Esophagus squamous epithelium (tissue), 5 donors: ENCODE measurements at places on chromosomes 16 and 17. TPM values are rescaled to one million over a fixed set of nuclear protein-coding genes. Genes with fewer than 3 reads are reported as not detected.

The KRTAP1-5 gene
- total RNA-seq, result not detected

The IL17C gene
- not detected for total RNA-seq

The CDRT15 gene
- total RNA-seq, result not detected

The DNAAF8 gene
- 0.42 TPM for total RNA-seq

The DYNLL2 gene
- 15.5 TPM for total RNA-seq

The SCN4A gene
- not detected for total RNA-seq

The MYLK3 gene
- not detected for total RNA-seq

The MPP3 gene
- total RNA-seq, result 9.2 TPM

- H3K27ac ChIP-seq, result no peak overlapping the region
- H3K4me1 ChIP-seq, result peaks cover 7% of the 10 kb centered on the region
- H3K27me3 ChIP-seq, result peaks cover 7% of the 10 kb centered on the region
- H3K4me3 ChIP-seq, result no peak overlapping the region
- DNase-seq, result no peak
These were observed 22.3 kb downstream of the SMARCE1 start for GRCh38 chr17:40625311-40625710.

DNA sequence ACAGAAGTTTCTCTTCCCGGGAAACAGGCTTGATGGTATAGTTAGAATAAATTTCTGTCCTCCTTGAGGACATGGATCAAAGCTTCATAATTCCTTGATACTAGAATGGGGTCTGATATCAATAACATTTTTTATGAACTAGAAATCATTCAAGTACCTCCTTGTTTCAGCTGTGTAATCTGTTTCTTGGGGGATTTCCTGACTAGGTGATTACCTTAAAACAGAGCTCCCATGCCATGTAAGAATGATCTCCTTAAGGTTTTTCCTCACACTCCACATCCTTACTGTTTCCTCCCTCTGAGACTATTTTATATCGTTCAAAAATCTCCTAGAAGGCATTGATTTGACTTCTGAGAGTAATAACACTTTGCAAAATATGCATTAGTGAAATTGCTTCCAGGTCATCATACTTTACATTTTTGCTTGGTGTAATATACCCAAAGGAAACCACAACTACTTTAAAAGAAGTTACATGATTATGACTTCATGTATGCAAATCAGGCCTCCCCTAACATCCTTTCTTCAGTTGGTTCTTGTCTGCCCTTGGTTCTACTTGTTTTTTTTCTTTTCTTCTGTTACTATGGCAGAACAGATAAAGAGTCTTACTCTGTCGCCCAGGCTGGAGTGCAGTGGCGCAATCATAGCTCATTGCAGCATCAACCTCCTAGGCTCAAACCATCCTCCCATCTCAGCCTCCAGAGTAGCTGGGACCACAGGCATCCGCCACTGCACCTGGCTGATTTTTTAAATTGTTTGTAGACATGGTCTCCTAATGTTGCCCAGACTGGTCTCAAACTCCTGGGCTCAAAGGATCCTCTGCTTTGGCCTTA, 388.8 kb downstream of the ZFHX3 start:
- H3K27me3 ChIP-seq, result no peaks in the 10 kb centered on the region
- H3K4me1 ChIP-seq, result peaks cover 5% of the 10 kb centered on the region
- no peaks in the 10 kb centered on the region for H3K36me3 ChIP-seq
- DNase-seq, result no peak
- no peak overlapping the region for H3K4me3 ChIP-seq
- H3K27ac ChIP-seq, result no peak overlapping the region

- peak overlapping the region; percentile 94 for H3K27ac ChIP-seq
- peaks cover 7% of the 10 kb centered on the region for H3K4me1 ChIP-seq
- H3K27me3 ChIP-seq, result peaks cover 33% of the 10 kb centered on the region
- peak overlapping the region; percentile 79 for H3K4me3 ChIP-seq
These were observed 129 bp downstream of the IRX5 start for GRCh38 chr16:54930869-54931119.

DNA sequence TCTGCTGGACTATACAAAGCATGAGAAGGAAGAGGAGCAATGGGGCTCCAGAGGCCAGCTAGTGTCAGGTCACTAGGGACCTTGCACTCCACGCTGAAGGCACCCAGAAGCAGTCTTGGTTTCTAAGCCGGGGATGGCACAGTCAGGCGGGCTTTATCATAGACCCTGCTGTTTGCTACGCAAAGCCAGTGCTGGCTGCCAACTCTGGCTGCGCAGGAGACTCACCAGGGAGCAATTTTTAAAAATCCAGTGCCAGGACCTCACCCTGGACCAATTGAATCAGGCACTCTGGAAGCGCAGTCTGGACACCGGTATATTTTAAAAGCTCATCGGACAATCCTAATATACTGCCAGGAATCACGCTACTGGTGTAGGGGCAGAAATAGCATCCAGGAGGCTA, 368.5 kb upstream of the XYLT1 start:
- no peaks in the 10 kb centered on the region for H3K27me3 ChIP-seq
- DNase-seq, result no peak
- H3K27ac ChIP-seq, result no peak overlapping the region
- no peak overlapping the region for H3K4me3 ChIP-seq
- no peaks in the 10 kb centered on the region for H3K4me1 ChIP-seq
- no peaks in the 10 kb centered on the region for H3K36me3 ChIP-seq

- peak overlapping the region; percentile 70 for H3K27ac ChIP-seq
- peaks cover 69% of the 10 kb centered on the region for H3K27me3 ChIP-seq
- H3K4me3 ChIP-seq, result no peak overlapping the region
- DNase-seq, result no peak
These were observed 5.6 kb upstream of the NOTUM start for GRCh38 chr17:81966343-81967243.

DNA sequence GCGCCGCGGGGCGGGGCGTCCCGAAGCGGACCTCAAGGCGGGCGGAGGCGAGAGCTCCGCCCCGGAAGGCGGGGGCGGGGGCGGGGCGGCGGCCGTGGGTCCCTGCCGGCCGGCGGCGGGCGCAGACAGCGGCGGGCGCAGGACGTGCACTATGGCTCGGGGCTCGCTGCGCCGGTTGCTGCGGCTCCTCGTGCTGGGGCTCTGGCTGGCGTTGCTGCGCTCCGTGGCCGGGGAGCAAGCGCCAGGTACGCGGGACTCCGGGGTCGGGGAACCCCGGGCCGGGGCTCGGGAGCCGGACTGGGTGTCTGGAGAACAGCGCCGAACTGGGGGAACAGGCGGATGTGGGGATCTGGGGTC, at the start of gene TNFRSF12A:
TNFRSF12A (plus strand) TSS at position 122 of the 357 bp plus-strand sequence; CDS start at position 152, 30 bp downstream.
- H3K27ac ChIP-seq, result peak within 1 kb of the TSS; percentile 92
- no peaks in the 10 kb centered on the region for H3K36me3 ChIP-seq
- no peaks in the 10 kb centered on the region for H3K27me3 ChIP-seq
- H3K4me1 ChIP-seq, result peaks cover 45% of the 10 kb centered on the region

DNA sequence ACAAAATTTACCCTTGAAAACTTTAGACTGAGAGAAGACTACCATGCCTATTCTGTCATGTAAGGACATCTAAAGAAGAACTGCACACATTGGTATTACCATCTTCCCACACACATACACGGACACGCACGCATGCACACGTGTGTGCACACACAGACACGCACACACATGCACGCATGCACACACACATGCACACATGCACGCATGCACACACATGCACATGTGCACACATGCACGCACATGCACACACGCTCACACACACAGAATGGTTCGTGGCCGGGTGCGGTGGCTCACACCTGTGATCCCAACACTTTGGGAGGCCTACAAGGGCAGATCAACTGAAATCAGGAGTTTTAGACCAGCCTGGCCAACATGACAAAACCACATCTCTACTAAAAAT, 296.9 kb upstream of the HSBP1 start:
- no peak overlapping the region for H3K27ac ChIP-seq
- H3K4me1 ChIP-seq, result no peaks in the 10 kb centered on the region
- no peak overlapping the region for H3K4me3 ChIP-seq
- no peaks in the 10 kb centered on the region for H3K36me3 ChIP-seq
- no peak for DNase-seq

GRCh38 chr17:6623941-6624340, 16.6 kb downstream of the KIAA0753 start:
- H3K36me3 ChIP-seq, result no peaks in the 10 kb centered on the region
- no peaks in the 10 kb centered on the region for H3K27me3 ChIP-seq
- no peak overlapping the region for H3K4me3 ChIP-seq
- no peak for DNase-seq
- no peaks in the 10 kb centered on the region for H3K4me1 ChIP-seq

DNA sequence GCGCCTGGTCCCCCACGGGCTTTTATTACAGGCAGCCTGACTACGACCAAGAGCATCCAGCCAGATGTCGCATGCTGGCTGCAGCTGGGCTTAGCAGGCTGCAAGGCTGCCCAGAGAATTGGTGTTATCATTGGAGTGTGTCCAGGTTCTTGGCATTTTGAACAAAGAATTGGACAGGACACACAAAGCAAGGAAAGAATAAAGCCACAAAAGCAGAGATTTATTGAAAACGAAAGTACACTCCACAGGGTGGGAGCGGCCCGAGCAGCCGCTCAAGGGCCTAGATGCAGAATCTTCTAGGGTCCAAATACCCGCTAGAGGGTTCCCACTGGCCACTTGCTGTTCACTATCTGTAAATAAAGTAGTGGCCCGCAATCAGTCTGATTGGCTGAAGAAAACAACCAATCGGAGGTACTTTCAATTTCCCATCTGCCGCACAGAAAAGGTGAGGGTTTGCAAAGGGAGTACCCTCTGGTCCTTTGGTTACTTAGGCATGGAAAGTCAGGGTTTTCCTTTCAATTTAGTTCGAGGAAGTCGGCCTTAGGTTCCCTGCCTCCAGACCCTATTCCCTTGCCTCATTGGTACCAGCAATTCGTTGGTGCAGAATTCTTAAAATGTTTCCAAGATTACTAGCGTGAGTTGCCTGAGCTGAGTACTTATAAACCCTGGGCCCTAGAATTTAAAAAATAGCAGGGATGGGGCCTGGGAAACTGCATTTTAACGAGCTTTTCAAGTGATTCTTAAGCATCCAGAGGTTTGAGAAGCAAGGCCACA, 38.5 kb upstream of the CNEP1R1 start:
- peak overlapping the region; percentile 19 for H3K4me3 ChIP-seq
- no peak for DNase-seq
- H3K27ac ChIP-seq, result no peak overlapping the region
- H3K36me3 ChIP-seq, result no peaks in the 10 kb centered on the region

GRCh38 chr16:78227855-78228254, 128.4 kb downstream of the WWOX start:
- H3K4me3 ChIP-seq, result no peak overlapping the region
- no peaks in the 10 kb centered on the region for H3K27me3 ChIP-seq
- H3K4me1 ChIP-seq, result peaks cover 36% of the 10 kb centered on the region
- H3K36me3 ChIP-seq, result no peaks in the 10 kb centered on the region
- H3K27ac ChIP-seq, result no peak overlapping the region
- DNase-seq, result no peak

DNA sequence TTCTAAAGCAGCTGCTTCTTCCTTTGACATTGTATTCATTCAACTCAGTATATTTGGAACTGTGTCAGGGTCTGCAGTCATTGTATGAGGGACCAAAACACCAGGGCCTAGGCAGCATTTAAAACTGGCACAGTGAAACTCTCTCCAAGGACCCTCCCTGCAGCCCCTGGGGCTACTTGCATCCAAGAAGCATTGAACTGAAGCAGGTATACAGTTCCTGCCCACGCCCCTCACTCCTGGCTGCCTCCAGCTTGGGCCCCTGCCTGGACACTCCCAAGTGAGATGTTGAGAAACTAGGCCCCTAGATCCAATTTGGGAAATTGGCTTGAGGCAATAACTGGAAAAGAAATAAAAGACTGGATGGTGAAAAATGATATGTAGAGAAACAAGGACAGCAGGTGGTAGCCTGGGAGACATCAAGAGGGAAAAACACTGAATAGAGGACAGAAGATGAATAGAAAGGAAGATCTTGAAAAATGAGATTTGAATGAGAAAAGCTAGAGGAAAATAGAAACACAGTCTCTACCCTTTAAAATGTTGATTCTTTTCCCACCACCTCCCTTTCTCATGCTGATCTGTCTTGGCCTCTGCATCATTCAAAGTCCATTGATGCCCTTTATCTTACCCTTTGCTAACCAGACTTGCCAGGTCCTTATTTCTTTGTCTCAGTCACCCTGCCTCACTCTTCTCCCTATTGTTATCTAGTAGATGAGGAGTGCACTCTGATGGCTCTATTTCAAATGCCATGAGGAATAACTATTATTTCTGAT, 368.8 kb upstream of the CDH8 start:
- H3K4me3 ChIP-seq, result no peak overlapping the region
- no peaks in the 10 kb centered on the region for H3K27me3 ChIP-seq
- H3K36me3 ChIP-seq, result no peaks in the 10 kb centered on the region
- H3K27ac ChIP-seq, result no peak overlapping the region
- no peaks in the 10 kb centered on the region for H3K4me1 ChIP-seq
- no peak for DNase-seq

- no peak overlapping the region for H3K27ac ChIP-seq
- no peak for DNase-seq
- H3K27me3 ChIP-seq, result no peaks in the 10 kb centered on the region
These were observed 15.2 kb downstream of the ARHGAP23 start for GRCh38 chr17:38443356-38444031.

GRCh38 chr17:80899402-80900268, 92.0 kb upstream of the CHMP6 start:
- no peaks in the 10 kb centered on the region for H3K36me3 ChIP-seq
- no peak for DNase-seq

DNA sequence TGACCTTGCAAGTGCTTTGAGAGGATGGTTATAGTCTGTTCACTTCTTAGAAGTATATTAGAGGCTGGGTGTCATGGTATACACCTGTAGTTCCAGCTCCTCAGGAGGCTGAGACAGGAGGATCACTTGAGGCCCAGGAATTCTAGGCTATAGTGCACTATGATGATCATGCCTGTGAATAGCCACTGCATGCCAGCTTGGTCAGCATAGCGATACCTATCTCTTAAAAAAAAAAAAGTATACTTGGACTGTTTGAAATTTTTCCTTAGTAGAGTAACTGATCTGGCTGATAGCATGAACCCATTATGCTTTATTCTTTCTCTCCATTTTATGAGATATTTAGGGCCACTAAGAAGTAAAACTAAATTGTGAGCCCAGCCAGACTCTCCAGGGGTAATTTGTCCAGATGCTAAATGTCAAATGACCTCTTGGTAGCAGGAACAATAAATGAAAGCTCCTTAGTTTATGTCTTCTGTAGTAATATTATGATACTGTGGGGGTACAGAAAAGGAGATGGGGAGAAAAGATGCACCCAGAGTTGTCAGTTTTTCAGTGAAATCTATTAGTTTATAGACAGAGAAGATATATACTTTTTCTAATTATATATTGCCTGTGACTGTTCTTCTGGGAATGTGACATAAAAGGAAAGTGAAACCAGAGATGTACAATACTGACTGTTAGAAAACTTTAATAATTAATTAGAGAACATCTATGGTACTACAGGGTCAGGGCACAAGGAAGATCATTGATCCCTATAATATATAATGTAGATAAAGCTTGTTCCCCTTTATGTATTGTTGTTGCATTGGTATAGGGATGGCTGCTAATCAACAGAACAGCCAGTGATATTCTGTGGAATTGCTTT, 335.3 kb upstream of the TBX2 start:
- DNase-seq, result no peak
- H3K27ac ChIP-seq, result no peak overlapping the region
- no peaks in the 10 kb centered on the region for H3K36me3 ChIP-seq
- no peaks in the 10 kb centered on the region for H3K27me3 ChIP-seq
- no peak overlapping the region for H3K4me3 ChIP-seq
- no peaks in the 10 kb centered on the region for H3K4me1 ChIP-seq

GRCh38 chr17:11909348-11909747, 87.9 kb downstream of the ZNF18 start:
- no peak for DNase-seq
- no peaks in the 10 kb centered on the region for H3K36me3 ChIP-seq
- no peaks in the 10 kb centered on the region for H3K4me1 ChIP-seq
- no peak overlapping the region for H3K27ac ChIP-seq
- no peak overlapping the region for H3K4me3 ChIP-seq
- no peaks in the 10 kb centered on the region for H3K27me3 ChIP-seq
